ENCODE measurements at places on chromosomes 3 and 15.
A peak's percentile ranks its signal among the peaks of the same experiment; 100 is the strongest.

- no peak for DNase-seq
Observed at GRCh38 chr3:176937541-176937940, 259.7 kb downstream of the TBL1XR1 start.

- no peak for DNase-seq
Observed at GRCh38 chr3:114584734-114585371, 291.0 kb downstream of the TIGIT start.

GRCh38 chr15:80343554-80343992, 60.6 kb upstream of the ARNT2 start:
- DNase-seq = no peak

DNA sequence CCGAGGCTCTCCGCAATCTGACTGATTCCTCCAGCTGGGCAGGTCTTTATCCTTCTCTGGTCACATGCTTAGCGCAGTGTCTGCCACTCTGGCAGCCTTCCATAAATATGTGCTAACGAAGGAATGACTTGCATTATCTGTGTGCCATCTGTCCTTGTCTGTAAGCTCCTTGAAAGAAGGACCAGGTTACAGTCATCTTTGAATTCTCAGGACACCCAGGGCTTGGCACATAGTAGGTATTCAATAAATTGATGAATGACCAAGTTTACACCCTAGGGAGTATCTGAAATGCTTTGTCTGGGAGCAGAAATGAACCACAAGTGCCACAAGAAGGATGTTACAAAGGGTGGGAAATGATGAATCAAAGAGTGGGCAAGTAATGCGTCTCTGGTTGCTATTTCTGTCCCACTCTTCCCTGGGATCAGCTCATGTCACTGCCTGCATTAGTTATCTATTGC, 16.5 kb upstream of the FAM3D start:
- DNase-seq = no peak

DNA sequence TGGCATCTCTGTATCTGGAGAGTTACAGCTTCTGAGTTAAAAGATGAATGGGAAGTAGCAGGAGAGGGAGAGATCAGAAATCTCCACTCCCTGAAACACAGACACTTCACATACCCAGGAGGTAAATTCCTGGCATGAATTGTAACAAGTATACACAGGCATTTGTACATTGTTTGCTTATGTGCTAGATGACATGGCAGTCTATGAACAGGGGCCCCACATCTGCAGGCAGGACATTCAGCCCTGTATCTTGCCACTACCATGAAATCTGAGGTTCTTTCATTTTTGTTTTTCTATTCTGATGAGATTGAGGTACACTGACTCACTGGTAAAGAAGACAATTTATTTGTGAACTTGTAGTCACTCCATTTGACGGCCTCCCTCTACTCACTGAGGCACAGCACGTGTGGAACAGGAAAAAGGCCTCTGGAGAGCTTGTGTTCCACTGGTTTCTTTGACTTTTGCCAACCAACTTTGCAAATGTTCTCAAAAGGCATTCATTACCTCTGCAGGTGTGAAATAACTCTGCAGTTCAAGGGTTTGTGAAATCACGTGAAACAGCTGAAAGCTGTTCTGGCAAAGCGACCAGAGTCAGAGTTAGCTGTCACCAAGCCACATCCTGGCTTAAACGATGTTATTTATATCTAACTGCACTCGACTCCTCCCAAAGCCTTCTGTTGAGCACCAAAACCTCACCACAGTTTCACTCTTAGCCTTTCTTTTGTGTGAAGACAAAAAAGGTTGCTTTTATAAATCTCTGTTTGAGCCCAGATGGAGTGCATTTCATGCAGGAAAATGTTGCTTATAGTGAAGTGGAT, 401.3 kb upstream of the CFAP20DC start:
- DNase-seq = peak; percentile 23

GRCh38 chr15:25251700-25252390, 187.0 kb downstream of the UBE3A start:
- DNase-seq = no peak

- peak; percentile 68 for DNase-seq
Observed at GRCh38 chr3:53161820-53162671, 1.0 kb downstream of the PRKCD start.

GRCh38 chr3:132433121-132433520, 15.8 kb downstream of the DNAJC13 start:
- no peak for DNase-seq

DNA sequence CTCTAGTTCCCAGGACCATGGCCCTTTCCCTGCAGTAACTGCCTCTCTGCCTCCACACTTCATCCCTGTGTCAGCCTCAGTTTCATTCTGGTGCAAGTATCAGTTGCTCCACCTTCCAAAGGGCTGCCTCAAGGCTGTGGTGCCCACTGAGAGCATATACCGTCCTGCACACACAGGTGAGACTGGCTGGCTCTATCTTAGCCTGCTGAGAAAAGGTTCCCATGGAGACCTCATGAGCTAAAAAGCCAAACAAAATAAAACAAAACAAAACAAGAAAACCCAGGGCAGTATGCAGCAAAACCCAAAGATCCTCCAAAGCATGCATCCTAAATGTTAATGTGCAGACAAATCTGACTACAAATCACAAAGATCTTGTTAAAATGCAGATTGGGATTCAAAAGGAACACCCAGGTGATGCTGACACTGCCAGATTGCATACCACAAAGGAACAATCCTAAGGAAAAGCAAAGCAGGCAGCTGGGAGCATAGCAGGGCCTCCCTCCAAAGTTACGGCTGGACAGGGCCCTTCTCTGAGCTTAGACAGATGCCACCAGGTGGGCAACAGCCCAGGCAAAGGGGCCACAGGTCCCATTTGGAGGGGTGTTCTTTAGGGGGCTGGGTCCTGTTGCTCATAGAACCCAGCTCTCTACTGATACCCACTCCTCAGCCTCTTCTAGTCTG, 76.3 kb upstream of the SLCO2A1 start:
- DNase-seq = no peak

DNA sequence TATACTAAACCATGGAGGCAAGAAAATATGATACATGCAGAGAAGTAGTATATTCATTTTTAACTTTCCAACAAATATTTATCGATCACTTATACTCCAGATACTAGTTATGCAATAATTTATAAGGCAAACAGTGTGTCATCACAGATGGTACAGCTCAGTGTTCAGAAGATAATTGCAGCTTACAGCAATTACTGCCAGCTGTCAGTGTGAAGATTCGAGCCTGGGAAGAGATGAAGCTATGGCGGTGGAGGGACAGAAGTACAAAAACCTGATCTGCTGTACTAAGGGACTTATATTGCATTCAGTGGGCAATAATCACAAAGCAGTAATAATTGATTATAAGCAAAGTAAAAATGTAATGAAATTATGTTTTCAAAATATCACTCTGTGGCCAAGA, 170.6 kb upstream of the EPHA3 start:
- DNase-seq = no peak

- DNase-seq = no peak
Observed at GRCh38 chr3:15453991-15454625, 26.7 kb downstream of the EAF1 start.

GRCh38 chr3:71530903-71531530, 52.5 kb downstream of the FOXP1 start:
- DNase-seq = no peak

DNA sequence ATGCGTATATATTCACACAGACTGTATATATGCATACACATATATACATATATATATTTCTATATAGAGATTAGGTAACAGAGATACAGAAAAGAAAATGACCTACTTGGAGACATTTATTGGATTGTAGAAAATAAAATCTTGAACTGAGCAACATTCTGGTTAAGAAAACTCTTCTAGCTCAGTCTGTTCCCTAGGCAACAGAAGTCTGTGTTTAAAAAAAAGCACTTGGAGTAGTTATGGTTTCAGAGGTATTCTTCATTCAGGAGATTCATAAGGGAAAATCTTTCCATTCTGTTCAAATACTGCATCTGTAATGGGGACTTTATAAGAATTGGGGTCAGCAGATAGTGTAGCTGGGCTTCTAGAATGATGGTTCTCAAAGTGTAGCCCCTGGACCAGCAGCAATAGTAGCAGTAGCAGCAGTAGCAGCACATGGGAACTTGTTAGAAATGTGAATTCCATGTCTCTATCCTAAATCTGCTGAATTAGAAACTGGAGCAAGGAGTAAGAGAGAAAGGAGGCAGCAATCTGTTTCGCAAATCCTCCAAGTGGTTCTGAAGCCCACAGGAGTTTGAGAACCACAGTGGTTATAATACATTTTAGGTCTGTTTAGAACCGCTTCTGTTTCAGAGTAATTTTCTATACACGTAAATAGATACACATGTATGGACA, 112.8 kb upstream of the TMEM108 start:
- DNase-seq = no peak
